NCI-H1417 (cell line): ENCODE measurements at places on chromosomes 3 and 15.

DNA sequence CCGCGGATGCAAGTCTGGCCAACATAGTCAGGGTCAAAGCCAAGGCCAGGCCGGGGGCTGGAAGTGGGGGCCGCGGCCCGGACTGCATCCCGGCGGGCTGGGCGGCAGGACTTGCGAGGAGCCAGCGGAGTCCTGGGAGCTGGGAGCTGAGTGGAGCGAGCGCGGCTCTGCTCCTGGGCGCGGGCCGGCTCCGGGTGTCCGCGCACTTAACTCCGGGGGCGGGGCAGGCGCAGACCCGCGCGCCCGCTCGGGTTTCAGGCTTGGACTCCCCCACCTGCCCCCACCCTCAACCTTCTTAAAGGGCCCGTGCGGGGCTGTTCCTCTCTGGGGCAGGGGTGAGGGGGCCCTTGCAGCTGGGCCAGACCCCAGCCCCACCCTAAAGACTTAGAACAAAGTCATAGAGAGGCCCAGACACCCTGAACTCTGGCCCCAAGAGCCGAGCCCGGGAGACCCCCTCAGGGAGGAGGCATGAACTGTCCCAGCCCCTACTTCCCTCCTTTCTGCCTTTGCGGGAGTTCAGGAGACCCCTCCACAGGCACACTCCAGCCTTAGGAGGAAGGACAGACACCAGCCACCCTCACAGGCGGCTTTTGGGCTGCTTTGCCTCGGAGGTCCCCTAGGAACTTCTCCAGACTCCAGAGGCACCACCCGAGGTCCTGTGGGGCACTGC, at the start of gene CSPG4:
Gene CSPG4 (minus strand): TSS at position 181 of the 670 bp plus-strand sequence. CDS start 93 bp downstream, at position 88.
- peak; percentile 7 for DNase-seq

DNA sequence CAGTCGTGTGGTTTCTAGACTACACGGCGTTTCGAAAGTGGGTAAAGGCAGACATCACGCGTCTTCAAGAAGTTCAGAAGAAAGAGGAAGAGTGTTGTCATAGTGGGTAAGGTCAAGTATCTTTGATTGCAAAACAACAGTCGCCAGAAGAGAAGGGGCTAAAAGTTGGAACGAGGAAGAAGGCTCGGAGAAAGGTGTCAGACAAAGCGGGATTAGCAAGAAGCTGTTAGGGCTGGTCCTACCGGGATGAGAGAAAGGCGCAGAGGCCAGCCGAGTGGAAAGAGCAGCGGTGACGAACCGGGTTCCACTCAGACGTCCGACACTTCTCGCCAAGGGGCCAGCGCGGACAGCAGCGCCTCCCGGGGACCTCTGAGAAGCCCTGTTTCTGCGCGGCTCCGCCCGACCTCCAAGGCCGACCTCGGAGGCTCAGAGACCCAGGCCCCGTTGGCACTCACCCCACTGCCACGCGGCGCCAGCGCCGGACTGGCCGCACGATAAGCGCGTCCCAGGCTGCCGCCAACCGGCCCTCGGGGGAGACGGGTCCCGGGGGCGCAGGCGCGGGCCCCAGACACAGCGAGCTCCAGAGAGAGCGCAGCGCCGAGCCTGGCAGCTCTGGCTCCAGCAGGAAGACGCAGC, 436 bp downstream of the ADPGK start:
- no peak for DNase-seq

DNA sequence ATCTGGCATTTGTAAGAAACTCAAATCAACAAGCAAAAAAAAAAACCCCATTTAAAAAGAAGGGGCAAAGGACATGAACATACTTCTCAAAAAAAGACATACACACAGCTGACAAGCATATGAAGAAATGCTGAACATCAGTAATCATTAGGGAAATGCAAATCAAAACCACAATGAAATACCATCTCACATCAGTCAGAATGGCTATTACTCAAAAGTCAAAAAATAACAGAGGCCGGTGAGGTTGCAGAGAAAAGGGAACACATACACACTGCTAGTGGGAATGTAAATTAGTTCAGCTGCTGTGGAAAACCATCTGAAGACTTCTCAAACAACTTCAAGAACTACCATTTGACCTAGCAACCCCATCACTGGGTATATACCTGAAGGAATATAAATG, 199.4 kb upstream of the THBS1 start:
- DNase-seq = no peak

DNA sequence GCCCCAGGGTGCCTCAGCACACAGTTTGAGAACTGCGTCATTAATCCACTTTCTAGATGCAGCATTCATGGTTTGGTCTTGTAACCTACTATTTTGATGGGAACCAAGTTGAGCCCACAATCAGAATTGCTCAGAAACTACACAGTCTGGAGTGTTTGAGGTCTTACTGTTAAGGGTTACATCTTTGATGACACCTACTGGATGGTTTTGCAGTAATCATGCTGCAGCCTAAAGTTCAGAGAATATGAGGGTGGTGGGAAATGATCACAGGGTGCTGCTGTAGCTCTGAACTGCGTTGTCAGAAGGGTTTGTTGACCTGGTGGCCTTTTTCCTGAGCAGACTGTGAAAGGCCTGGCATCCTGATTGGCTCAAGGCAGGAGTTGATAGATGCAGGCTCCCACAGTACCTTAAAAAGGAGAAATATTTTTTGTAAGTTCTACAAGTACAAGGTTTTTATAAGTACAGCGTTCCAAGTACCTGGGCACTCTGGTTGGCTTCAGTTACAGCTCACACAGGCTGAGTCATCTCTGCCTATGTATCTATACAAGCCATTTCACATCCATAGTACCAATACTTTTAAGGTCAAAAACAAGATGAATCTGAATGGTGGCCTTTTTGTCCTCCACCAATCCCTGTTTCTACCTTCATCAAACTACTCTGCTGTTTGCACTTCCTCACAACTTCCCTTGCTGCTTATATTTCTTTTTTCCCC, 60.5 kb upstream of the ACKR4 start:
- no peak for DNase-seq

DNA sequence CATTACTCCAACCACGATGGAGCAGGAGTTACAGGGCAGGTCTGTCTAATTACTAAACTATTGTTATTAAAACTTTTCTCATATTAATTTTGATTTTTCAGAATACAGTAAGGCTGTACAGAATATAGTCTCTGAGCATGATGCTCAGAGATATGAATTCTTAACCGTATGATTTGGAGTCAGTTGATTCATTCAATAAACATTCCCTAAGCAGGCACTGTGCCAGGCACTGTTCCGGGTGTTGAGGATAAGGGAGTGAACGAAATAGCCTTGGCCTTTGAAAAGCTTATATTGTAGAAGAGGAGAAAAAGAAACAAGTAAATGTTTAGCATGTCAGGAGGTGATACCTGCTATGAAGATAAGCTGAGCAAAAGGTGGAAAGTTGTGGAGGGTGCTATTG, 187.3 kb downstream of the KCNAB1 start:
- DNase-seq = no peak

DNA sequence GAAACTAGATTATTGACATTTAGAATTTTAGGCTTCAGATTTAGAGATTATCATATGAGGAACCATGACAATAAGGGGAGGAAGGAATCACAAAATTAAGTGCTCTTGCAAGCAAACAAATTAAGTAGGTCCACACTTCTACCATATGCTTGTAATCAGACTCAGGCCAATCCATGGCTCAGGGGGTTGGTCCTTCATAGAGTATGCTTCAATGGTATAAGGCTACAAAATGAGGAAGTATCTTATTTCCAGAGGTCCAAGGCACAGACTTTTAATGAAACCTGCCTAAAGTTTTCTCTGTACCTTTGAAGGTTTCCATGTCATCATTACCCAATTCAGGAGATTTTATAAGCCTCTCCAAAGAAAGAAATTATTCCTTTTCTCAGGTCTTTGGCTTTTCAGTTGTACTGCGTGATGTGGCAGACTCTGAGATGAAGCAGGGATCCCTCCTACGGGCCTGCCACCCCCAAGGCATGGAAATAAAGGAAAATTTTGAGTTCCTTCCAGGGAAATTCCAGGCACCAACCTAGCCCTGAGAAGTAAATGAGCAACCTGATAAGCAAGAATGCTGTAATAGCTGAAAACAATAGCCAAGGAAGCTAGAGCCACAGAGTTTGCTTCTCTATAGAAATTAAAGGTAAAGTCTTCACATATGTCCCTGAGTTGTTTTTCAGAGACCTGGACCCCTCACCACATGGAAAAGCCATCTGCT, 36.3 kb downstream of the SERPINI2 start:
- no peak for DNase-seq

GRCh38 chr3:39804951-39805350, 4.5 kb upstream of the MYRIP start:
- no peak for DNase-seq

DNA sequence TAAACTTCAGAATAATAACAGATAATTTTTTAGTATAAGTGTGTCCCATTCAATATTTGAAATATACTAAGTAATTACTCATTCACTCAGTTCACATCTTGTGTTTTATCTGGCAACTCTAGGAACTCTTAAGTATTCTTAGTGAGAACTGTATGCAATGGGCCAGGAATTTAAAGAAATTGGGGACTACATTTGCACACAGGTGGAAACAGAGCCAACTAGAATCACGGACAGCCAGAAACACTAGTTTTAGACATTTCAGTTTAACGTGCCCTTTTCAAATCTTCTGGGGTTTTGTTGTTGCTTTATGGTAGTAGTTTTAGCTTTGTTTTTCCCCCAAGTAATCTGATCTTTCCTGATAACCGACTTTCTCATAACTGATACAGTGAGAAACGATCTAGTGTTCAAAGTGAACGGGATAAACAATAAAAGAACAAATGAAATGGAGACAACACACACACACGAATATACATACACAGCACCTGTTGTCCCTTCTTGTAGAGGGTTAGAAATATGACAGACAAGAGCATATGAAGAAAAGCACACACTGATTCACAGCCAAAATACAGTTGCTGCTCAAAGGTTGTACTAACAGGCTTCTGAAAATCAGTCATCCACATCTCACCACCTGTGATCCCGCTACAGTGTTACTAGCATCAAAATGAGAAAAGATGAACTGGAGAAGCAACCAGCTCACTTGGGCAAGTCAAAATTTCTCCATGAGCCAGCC, 167.0 kb downstream of the FMN1 start:
- no peak for DNase-seq

- DNase-seq = no peak
Observed at GRCh38 chr3:14231998-14232501, 53.4 kb downstream of the LSM3 start.

DNA sequence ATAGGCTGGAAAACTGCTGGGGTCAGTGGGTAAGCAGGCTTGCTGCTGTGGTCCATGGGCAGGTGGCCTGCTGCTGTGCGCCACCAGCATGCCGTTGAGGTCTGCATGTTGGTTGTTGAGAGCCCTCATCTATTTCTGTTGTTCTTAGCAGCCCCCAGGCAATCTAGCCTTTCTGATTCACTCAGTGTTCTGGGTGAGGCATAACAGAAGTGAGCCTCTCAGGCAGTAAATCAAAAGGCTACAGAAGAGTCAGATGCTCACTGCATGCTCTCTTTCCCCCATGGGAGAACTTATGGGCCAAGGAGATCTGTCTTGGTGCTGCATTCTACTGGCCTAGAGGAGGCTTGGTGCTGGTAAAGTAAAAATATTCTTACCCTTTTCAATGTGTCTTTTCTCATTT, 67.8 kb upstream of the ATP10A start:
- no peak for DNase-seq

DNA sequence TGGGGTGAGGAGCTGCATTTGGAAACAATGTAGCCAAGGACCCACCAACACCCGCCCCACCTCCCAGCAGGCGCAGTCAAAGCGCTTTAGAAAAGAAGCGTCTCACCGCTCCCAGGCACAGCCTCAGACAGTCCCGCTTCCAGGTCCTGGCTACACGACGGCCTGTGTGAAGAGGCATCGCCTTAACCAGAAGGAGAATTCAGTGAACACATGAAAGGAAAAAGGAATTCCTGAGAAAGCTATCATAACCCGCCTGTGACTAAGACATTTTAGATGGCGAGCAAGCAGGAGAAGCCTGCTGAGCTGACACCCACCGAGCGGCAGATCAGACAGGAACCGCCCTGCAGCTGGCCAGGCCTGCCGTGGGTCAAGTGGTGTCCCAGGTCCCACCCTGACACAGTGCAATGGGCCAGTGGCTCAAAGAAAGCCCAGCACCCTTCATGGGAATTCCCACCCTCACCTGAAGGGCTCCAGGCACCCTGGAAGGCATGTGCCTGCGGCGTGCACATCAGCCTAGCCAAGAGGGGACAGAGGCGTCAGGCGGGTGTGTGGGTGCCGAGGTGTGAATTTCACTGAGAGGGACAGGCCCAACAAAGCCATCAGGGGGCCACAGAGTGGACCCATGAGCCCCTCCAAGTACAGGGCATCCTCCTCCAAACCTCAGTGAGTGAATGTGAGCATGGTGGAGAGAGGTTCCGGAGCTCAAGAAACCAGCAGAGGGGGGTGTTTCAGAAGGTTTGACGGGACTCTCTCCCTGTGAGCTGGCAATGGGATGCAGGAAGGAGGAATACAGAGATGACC, 144.8 kb downstream of the NSMCE3 start:
- DNase-seq = no peak

DNA sequence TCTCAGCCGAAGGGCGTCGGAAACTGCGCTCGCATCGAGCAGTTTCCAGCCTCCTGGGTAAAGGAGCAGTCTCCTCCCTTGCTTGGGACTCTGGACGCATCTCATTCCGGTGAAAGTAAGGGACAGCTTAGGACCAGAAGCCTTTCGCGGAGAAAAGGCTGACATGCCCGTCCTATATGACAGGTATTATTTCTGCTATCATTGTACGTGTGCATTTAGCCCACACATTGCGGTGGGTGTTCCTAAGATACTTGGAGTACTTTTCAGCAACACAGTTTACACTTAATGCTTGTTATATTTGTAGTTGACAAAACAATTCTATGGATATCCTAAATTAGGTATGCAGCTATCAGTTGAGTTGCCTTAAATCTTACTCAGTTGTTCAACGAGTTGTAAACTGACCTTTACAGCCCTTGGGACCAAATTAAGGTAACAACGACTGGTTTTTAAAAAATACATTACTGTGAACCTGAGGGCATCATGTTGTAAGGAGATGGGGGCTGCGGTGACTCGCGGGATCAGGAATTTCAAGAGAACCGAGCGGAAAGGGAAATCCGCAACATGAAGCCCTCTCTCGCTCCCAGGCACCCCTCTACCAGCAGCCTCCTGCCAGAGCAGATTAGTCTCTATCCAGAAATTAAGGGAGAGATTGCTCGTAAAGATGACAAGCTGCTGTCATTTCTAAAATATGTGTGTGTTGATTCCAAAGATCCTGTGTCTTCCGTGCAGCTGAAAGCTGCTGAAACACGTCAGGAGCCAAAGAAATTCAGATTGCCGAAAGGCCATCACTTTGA, 632 bp upstream of the COPS2 start:
- DNase-seq = no peak

GRCh38 chr15:64014995-64015394, 31.3 kb downstream of the DAPK2 start:
- no peak for DNase-seq

- no peak for DNase-seq
Observed at GRCh38 chr3:192494174-192494573, 233.2 kb downstream of the FGF12 start.
